ENCODE measurements at places on chromosomes 1 and 21.

DNA sequence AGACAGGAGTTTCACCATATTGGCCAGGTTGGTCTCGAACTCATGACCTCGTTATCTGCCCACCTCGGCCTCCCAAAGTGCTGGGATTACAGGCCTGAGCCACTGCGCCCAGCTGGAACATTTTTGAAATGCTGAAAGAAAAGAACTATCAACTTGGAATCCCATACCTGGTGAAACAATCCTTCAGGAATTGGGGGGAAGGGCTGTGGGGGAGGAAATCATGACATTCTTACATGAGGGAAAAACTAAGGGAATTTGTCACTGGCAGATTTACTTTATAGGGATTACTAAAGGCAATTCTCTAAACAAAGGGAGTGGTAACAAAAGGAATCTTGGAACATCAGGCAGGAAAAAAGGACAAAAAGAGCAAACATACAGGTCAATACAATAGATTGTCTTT, 25.8 kb downstream of the NDUFS5 start:
- DNase-seq, result no peak

DNA sequence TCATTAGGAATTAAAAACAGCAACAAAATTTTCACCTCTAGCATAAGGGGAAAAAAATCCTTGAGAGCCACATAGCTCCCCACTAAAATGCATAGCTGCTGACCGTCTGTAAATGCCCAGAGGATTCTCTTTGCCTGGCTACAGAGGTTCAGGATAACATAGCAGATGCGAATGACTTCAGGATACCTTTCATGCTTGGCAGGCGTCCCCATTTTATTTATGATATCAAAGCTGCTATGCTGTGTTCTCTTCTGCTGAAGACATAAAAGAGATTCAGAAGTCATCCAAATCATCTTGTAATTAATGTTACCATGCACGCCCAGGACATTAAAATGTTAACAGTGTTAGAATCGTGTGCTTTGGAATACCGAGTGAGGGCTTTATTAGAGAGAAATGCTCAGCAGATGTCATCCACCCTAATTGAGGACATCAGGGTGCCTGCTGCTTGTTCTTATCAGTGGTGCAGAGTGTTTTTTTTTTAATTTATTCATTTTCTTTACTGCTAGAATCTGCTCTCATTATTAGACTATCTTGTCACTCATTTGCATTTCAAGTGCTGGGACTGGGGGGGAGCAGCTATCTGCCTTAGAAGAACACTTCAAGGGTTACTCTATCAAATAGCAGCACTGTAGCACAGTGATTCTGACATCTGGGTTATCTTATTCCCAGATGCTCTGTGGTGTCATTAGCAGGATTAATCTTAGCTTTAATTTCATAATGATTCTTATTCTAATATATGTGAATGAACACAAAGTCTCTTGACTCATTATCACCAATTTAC, 139.5 kb downstream of the ZNF326 start:
- DNase-seq, result no peak

GRCh38 chr1:196063952-196064351, 544.3 kb downstream of the KCNT2 start:
- DNase-seq, result no peak

DNA sequence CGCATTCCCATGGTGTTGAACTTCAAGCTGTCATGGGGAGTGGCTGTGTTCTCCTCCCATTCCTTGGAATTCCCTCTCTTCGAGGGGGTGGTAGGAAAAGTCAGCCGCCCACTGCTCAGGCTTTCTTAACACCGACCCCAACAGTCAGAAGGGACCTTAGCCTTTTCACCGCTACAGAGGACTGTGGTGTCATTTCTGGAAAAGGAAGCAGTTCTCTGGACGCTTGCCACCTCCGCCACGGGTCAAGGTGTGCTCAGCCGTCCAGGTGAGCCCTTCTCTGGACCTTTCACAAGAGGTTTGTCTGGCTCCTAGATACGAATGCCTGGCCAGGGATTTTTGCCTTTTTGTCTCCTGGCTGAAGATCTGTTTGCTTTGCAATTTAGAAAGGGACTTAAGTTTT, 31.8 kb downstream of the CLIC6 start:
- no peak for DNase-seq

DNA sequence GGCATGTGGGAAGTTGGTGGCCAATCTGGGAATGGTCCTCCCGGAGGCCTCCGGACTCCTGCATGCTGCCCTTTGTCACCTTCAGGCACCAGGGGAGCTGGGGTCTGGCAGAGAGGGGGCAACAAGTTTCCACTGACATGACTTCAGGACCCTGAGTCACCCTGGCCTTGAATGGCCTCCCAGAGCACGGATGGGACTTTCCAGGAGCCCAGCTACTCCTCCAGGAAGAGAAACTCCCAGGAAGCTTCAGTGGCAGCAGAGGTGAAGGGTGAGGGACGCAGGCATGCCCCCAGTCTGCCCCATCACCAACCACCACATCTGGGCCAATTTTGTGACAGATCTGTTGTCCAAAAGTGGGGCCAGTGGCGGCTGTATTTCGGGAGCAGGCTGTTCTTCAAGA, 55.9 kb upstream of the WASF2 start:
- no peak for DNase-seq

GRCh38 chr1:33097762-33098161, 16.8 kb downstream of the AZIN2 start:
- no peak for DNase-seq

DNA sequence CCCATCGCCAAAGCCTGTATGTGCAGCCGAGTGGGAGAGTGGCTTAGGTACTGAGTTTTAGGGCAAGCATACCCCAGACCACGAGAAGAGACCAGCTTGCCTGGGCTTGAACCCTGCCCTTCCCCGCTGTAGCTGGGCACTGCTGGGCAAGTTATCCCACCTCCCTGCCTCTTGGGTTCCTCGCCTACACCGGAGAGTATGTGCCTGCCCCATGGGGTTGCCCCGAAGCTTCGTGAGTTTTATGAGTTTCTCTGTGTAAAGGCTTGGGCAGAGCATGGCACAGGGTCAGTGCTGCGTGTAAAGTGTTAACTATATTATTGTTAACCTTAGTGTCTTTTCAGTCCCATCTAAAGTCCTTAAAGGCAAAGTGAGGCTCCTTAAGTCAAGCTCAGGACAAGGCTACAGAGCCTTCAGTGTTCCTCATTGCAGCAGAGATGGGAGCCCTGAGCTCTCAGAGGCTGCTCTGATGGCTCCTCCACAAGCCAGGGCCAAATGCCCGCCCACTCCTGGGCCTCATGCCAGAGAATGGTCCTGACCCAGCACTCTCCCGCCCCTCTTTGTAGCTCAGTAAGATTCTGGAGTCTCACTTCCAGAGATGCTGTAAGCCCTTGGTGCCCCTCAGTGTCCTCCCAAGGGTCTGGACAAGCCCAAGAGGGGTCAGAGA, 37.0 kb upstream of the KCNA10 start:
- DNase-seq, result no peak

DNA sequence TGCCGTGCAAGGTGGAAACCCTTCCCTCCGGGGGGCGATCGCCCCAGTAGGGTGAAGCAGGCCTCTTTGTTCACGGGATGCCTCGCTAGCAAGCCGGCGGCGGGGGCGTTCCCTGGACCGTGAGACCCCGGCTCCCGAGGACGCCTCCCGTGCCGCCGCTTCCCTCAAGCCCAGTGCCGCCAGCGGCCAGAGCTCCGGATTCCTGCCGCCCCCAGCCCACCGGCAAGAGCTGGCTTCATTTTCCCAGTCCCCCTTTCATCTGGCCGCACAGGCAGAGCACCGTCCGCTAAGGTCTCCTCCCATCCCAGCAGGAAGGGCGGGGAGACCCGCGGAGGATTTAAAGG, 16.3 kb downstream of the IER5 start:
- peak; percentile 24 for DNase-seq

- DNase-seq, result no peak
These were observed 81.5 kb downstream of the ERG start for GRCh38 chr21:38416791-38417190.

- no peak for DNase-seq
These were observed 136.4 kb upstream of the TMEM51 start for GRCh38 chr1:15017120-15017519.

GRCh38 chr1:179941454-179941853, 13.2 kb upstream of the CEP350 start:
- DNase-seq, result no peak

DNA sequence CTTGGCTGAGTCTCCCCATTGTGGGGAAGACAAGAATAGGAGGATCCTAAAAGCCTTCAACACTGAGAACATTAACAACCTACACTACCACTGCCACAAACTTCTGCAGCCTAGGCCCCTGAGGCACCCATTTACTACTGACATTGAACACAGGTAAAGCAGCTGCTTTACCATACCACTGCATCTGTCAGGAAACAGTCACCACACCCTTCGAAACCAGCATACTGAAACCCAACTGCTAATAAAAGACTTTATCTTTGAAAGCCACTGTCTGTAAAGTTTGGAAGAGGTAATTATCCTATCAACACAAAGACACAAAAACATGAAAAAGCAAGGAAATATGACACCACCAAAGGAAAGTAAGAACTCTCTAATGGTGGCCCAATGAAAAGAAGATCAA, 7.4 kb downstream of the IFNAR1 start:
- DNase-seq, result no peak

DNA sequence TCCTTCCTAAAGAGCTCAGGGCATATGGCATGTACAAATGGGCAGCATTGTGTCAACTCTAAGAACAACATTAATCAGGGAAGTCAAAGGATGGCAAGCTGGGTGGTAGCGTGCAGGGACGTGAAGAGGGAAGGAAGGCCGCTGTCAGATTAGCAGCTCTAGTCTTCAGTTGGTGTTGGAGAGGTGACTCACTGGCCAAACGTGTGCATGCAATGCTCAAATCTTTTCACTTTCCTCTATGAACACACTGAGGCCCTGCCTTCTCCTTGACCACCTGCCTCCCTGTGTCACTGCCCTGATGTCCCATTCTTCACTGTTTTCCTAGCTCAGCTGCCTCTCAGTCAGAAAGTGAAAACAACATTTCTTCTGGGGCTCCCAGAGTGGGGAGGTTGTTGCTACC, 5.9 kb upstream of the PIGR start:
- no peak for DNase-seq

DNA sequence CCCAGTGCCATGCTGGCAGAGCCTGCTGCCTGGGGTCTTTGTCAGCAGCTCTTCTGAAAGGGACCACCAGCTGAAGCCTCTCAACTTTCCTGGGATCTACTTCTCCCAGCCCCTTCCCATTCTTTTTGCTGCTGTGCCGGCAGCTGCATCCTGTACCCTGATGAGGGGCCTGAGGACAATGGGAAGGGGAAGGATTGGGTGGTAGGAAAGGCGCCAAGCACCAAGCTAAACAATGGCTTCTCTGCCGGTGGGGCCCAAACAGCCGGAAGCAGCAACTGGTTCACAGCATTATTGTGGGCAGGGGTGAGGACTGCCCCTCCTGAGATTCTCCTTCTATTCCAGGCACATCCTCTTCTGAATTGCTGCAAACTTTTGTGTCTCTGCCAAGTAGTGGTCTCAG, 5.0 kb upstream of the EFCAB14 start:
- no peak for DNase-seq

- no peak for DNase-seq
These were observed 65.3 kb upstream of the MAGI3 start for GRCh38 chr1:113325022-113325421.

DNA sequence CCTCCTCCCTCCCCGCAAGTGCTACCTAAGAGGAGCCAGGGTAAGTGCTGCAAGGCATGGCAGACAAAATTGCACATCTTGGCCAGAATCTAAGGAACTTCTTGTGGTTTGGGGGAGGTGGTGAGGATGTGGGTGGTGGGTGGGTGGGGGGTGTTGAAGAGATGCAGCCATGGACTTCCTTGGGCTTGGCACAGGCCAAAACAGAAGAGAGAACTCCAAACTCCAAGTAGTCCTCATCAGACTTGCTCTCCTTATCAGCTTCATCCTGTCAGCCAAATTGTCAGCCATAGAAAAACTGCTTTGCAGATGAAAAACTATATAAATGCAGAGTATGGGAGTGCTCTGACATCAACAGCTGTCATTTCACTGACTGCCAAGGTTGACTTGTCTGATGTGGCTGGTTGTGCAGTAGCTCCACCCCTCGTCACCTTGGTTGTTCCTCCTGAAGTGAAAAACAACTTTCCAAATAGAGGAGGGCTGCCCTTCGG, 7.1 kb downstream of the AMIGO1 start:
- no peak for DNase-seq

DNA sequence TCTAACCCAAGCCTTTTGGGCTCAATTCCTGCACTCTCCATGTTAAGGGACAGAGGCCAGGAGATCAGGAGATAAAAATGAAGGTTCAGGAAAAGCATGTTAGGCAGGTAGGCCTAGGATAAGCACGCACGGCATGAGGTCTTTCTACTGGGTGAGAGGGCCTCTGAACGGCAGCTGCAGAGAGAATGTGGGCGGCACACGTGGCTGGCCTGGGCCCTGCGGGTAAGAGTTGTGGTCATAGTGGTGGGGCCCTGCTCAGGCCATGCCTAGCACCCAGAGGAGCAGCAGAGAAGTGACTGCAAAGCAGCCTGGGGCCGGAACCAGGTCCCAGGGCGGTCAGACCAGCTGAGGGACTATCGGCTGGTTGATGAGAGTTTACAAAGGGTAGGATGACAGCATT, 7.5 kb upstream of the FOXO6 start:
- no peak for DNase-seq

GRCh38 chr1:225999912-226000337, 782 bp upstream of the SDE2 start:
- no peak for DNase-seq

GRCh38 chr21:44596068-44596725, 3.9 kb upstream of the KRTAP10-6 start:
- no peak for DNase-seq

Data from activated naive CD4-positive, alpha-beta T cell (primary cell).